ENCODE measurements at places on chromosomes 7 and 10. TPM values are rescaled to one million over a fixed set of nuclear protein-coding genes. Genes with fewer than 3 reads are reported as not detected.

- H3K4me3 ChIP-seq: no peak overlapping the region
- no peak for DNase-seq
- no peaks in the 10 kb centered on the region for H3K27me3 ChIP-seq
- peak overlapping the region; percentile 23 for H3K27ac ChIP-seq
These were observed 27.7 kb upstream of the NMT2 start for GRCh38 chr10:15196021-15196834.

- no peaks in the 10 kb centered on the region for H3K36me3 ChIP-seq
- no peak overlapping the region for H3K27ac ChIP-seq
- H3K27me3 ChIP-seq: no peaks in the 10 kb centered on the region
- no peak overlapping the region for H3K4me3 ChIP-seq
- H3K4me1 ChIP-seq: no peaks in the 10 kb centered on the region
These were observed 64.4 kb downstream of the RAB18 start for GRCh38 chr10:27568196-27569175.

GRCh38 chr7:2037808-2038522 is 194.8 kb downstream of the MAD1L1 start:
- no peak overlapping the region for H3K27ac ChIP-seq
- H3K4me1 ChIP-seq: peaks cover 5% of the 10 kb centered on the region
- H3K36me3 ChIP-seq: peaks cover 1% of the 10 kb centered on the region

The SPACDR gene
- total RNA-seq: 2.0 TPM

GRCh38 chr10:21832821-21833130 is 170.8 kb downstream of the DNAJC1 start:
- H3K4me3 ChIP-seq: no peak overlapping the region
- no peaks in the 10 kb centered on the region for H3K4me1 ChIP-seq
- peaks cover 1% of the 10 kb centered on the region for H3K36me3 ChIP-seq

Measured in lung (tissue), 17 donors.